Activated naive CD8-positive, alpha-beta T cell treated with anti-CD3 and anti-CD28 coated beads, Interleukin-2, amount 50 U/mL, for 24 hours (primary cell): ENCODE measurements at places on chromosomes 12 and 14.

GRCh38 chr12:19506497-19506896, 67.2 kb downstream of the AEBP2 start:
- peaks cover 38% of the 10 kb centered on the region for H3K4me1 ChIP-seq
- peak overlapping the region; percentile 0 for H3K27ac ChIP-seq
- H3K27me3 ChIP-seq: no peaks in the 10 kb centered on the region

DNA sequence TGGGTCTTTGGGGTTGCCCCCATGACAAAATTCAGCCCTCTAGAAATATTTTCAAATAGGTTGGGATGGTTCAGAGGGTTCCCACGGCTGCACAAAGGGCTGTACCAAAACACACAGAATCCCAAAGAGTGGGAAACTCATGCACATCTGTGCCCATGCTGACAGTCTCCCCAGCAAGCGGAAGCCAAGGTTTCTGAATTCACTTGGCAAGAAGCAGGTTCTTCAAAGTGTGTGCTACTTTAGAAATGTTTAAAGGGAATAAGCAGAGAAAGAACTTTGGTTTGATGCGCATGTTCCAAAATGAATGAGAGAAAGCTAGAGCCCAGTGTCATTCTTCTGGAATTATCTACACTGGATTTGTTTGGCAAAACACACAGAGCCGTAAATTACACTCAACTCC, 46.7 kb downstream of the FOXN3 start:
- peaks cover 73% of the 10 kb centered on the region for H3K4me1 ChIP-seq
- peaks cover 30% of the 10 kb centered on the region for H3K36me3 ChIP-seq
- H3K27me3 ChIP-seq: no peaks in the 10 kb centered on the region
- no peak overlapping the region for H3K4me3 ChIP-seq

DNA sequence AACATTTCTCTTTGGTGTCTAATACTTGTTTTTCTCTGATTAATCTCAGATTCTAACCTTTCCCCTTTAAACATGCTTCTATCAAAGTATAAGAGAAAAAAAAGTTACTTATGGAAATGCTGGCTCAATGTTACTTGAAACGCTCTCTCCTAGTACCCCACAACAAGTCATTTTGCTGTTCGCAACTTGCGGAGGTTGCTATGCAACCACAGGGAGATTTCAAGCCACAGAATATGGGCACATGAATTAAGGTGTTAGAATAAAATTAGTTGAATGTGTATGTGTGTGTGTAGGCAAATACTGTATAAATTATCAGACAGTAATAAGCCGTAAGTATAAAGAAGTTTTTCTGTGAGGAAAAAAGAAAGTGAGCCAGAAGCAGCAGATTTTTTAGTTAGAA, 80.6 kb downstream of the CCDC59 start:
- H3K4me3 ChIP-seq: no peak overlapping the region
- DNase-seq: no peak
- no peaks in the 10 kb centered on the region for H3K36me3 ChIP-seq
- no peaks in the 10 kb centered on the region for H3K27me3 ChIP-seq

DNA sequence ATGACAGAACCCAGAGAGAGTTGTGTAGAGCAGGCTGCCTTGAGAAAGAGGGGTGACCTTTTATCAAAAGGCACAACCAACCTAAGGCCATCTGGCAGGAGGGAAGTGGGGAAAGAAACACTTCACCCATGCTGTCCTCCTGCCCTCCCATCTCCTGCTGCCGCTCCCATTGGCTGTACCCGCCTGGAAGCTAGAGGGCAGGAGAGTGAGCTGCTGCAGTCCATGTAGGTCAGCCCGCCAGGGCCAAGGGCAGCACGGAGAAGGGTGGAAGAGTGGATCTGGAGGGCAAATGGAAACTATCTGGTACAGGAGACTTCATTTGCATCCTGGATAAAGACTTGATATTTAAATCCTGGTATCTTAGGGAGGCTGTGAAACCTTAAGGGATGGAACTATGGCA, 11.5 kb upstream of the CABP1 start:
- DNase-seq: no peak
- H3K4me1 ChIP-seq: no peaks in the 10 kb centered on the region
- no peaks in the 10 kb centered on the region for H3K36me3 ChIP-seq
- peaks cover 4% of the 10 kb centered on the region for H3K27me3 ChIP-seq

- no peak overlapping the region for H3K4me3 ChIP-seq
- H3K36me3 ChIP-seq: no peaks in the 10 kb centered on the region
- DNase-seq: no peak
- H3K4me1 ChIP-seq: peaks cover 2% of the 10 kb centered on the region
- peaks cover 33% of the 10 kb centered on the region for H3K27me3 ChIP-seq
These were observed 3.9 kb downstream of the SVOP start for GRCh38 chr12:109016978-109017377.

- no peak for DNase-seq
- no peaks in the 10 kb centered on the region for H3K4me1 ChIP-seq
- H3K4me3 ChIP-seq: no peak overlapping the region
- no peaks in the 10 kb centered on the region for H3K36me3 ChIP-seq
These were observed 285.7 kb upstream of the USP15 start for GRCh38 chr12:61974461-61974860.

DNA sequence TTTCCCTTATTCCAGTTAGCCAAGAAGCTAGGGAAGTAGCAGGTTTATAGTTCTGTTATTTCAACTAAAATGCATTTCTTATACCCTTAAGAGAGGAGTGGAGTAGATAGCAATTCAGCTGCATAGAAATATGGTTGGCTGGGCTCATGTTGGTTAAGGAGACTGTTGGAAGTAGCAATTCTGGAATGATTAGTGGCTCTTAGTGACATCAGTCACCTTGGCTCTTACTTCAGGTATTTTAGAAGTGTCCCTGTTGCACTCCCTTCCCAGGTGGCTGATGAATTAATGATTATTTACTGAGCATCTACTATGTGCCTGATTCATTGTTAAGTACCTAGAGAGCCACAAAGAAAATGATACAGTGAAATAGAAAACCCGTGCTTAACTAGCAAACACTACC, 128.1 kb downstream of the MGST1 start:
- H3K4me3 ChIP-seq: no peak overlapping the region
- no peaks in the 10 kb centered on the region for H3K27me3 ChIP-seq
- no peak for DNase-seq

DNA sequence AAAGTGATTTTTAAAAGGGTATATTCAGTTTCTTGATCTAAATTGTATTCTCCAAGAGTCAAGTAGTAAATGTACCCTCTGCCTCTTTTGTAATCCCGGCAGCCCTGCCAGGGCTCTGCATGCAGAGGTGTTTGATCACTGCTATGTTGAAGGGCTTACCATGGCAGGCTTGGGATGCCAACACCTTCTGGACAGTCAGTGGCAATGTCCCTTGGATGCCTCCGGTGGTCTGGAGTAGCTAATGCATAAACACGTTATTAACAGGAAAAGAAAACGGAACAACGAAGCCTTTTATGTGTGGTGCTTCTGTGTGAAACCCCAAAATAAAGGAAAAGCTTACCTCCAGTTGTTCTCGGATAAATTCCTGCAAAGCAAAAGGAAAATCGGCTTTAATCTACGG, 19.9 kb downstream of the EIF2B2 start:
- H3K27ac ChIP-seq: no peak overlapping the region
- peaks cover 32% of the 10 kb centered on the region for H3K36me3 ChIP-seq
- H3K27me3 ChIP-seq: no peaks in the 10 kb centered on the region

- peaks cover 8% of the 10 kb centered on the region for H3K36me3 ChIP-seq
- H3K4me3 ChIP-seq: no peak overlapping the region
- H3K4me1 ChIP-seq: peaks cover 10% of the 10 kb centered on the region
- H3K27ac ChIP-seq: no peak overlapping the region
- DNase-seq: no peak
These were observed 116.9 kb upstream of the ATF1 start for GRCh38 chr12:50647031-50647430.

DNA sequence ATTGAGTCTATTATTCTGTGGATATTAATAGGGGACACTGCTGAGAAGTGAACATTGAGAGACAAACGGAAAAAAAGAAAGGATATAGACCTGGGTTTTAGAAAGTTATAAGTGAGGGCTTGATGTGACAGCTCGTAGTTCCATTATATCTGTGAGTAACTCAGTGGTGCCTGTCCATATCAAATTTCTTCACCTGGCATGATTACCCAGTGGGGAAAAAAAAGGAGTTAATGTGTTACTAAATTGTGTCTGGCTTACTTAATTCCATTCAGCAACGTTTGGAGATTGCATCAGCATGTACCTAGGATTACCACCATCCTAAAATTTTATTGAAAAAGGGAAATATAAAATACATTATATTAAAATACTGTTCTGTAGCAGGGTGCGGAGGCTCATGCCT, 1249.9 kb downstream of the SLC16A7 start:
- no peak overlapping the region for H3K4me3 ChIP-seq
- no peaks in the 10 kb centered on the region for H3K27me3 ChIP-seq
- no peaks in the 10 kb centered on the region for H3K36me3 ChIP-seq
- no peak overlapping the region for H3K27ac ChIP-seq
- H3K4me1 ChIP-seq: no peaks in the 10 kb centered on the region

DNA sequence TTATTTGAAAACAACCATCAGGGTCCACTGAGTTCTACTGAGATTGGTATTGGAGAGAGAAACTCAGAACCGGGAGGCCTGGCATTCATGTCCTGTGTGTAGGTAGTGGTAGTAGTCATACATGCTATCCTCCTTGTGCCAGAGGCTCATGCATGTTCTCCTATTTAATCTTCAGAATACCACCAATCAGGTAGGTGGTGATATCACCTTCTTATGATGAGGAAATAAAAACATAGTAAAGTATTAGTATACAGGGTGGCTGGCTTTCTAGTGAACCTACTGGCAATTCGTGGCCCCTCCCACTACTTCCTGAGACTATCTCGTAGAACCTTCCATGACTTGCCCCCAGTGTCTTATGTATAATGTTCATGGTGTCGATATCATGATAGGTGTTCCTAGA, 40.5 kb upstream of the EID3 start:
- H3K4me1 ChIP-seq: no peaks in the 10 kb centered on the region
- no peak overlapping the region for H3K4me3 ChIP-seq
- no peak for DNase-seq
- H3K36me3 ChIP-seq: no peaks in the 10 kb centered on the region
- H3K27me3 ChIP-seq: peaks cover 1% of the 10 kb centered on the region

GRCh38 chr12:34218193-34219045, 196.1 kb downstream of the ALG10 start:
- H3K36me3 ChIP-seq: no peaks in the 10 kb centered on the region
- peaks cover 7% of the 10 kb centered on the region for H3K27me3 ChIP-seq
- DNase-seq: peak; percentile 75
- peaks cover 10% of the 10 kb centered on the region for H3K4me1 ChIP-seq
- peak overlapping the region; percentile 46 for H3K27ac ChIP-seq
- peak overlapping the region; percentile 85 for H3K4me3 ChIP-seq

DNA sequence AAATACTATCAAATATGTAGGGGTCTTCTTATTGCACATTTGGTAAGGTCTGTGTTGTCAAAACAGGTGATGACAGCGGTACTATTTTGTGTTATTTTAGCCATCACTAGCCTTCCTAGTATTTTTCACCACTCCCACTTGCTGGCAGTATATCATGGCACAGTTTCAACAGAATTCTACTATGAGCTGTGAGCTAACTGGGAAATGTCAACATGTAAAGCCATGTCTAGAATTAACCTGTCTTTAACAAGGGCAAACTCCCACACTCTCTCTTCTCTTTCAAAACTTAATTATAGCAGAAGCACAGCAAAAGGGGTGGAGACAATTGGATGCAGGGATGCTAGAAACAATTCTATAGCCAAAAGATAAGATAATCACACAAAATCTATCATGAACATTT, 253.4 kb downstream of the PAX9 start:
- no peak overlapping the region for H3K27ac ChIP-seq
- H3K4me3 ChIP-seq: no peak overlapping the region
- no peaks in the 10 kb centered on the region for H3K36me3 ChIP-seq
- DNase-seq: no peak

- peaks cover 8% of the 10 kb centered on the region for H3K36me3 ChIP-seq
- no peak overlapping the region for H3K4me3 ChIP-seq
- H3K27me3 ChIP-seq: no peaks in the 10 kb centered on the region
- H3K27ac ChIP-seq: no peak overlapping the region
- H3K4me1 ChIP-seq: peaks cover 29% of the 10 kb centered on the region
These were observed 101.0 kb downstream of the BEGAIN start for GRCh38 chr14:100486025-100486828.

- peak overlapping the region; percentile 85 for H3K27ac ChIP-seq
- DNase-seq: peak; percentile 49
- no peaks in the 10 kb centered on the region for H3K27me3 ChIP-seq
- peak overlapping the region; percentile 86 for H3K4me3 ChIP-seq
- H3K4me1 ChIP-seq: peaks cover 57% of the 10 kb centered on the region
- H3K36me3 ChIP-seq: no peaks in the 10 kb centered on the region
These were observed 767 bp upstream of the TCP11L2 start for GRCh38 chr12:106301611-106302321.

- no peaks in the 10 kb centered on the region for H3K36me3 ChIP-seq
- peaks cover 1% of the 10 kb centered on the region for H3K27me3 ChIP-seq
- no peak for DNase-seq
- H3K27ac ChIP-seq: no peak overlapping the region
- H3K4me1 ChIP-seq: no peaks in the 10 kb centered on the region
These were observed 538.2 kb upstream of the TBX3 start for GRCh38 chr12:115222220-115222619.

- H3K27ac ChIP-seq: no peak overlapping the region
- H3K4me1 ChIP-seq: no peaks in the 10 kb centered on the region
- DNase-seq: no peak
These were observed 65.6 kb upstream of the RPL10L start for GRCh38 chr14:46717211-46717610.

- no peak overlapping the region for H3K4me3 ChIP-seq
- no peak overlapping the region for H3K27ac ChIP-seq
- no peaks in the 10 kb centered on the region for H3K27me3 ChIP-seq
- H3K36me3 ChIP-seq: peaks cover 6% of the 10 kb centered on the region
- no peak for DNase-seq
- H3K4me1 ChIP-seq: peaks cover 2% of the 10 kb centered on the region
These were observed 141.9 kb downstream of the CRADD start for GRCh38 chr12:93819050-93819491.

- H3K4me1 ChIP-seq: no peaks in the 10 kb centered on the region
- no peak overlapping the region for H3K4me3 ChIP-seq
- no peak overlapping the region for H3K27ac ChIP-seq
These were observed 51.1 kb upstream of the PWP1 start for GRCh38 chr12:107634530-107634929.

DNA sequence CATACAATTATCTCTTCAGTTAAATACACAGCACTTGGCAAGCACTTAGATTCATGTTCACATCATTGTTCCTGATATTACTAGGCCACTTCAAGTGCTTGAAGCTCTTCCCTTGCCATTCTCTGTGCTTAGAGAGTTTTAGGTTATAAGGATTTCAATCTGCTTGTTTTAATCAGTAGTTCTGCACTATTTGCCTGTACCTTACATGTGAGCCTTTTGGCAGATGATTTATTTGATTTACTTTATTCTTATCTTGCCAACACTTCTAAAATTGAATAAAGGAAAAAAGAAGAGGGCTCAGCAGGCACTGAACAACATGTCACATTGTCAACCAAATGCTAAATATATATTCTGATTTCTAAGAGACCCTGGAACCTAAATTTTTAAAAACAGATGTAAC, 363.8 kb upstream of the USP15 start:
- peaks cover 2% of the 10 kb centered on the region for H3K36me3 ChIP-seq
- no peaks in the 10 kb centered on the region for H3K4me1 ChIP-seq
